ENCODE measurements at places on chromosomes 13 and 19. TPM values are rescaled to one million over a fixed set of nuclear protein-coding genes. Genes with fewer than 3 reads are reported as not detected.

DNA sequence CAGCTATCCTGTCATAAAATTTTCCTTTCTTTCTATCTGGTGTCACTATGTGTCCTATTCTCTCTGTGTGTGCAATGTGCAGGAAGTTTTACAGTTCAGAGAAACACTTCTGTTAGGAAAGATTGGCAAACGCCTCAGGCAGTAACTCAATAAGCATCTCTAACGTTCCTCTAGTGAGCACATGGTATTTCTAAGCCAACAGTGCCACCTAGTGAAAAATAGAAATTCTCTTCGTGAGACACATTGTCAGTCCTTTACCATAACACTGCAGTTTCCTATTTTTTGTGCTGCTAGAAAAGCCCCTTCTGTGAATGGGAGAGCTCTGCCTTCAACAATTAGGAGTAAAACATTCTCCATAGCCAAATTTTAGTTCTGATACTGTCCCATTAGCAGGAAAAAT, 50.7 kb downstream of the ZNF723 start:
- DNase-seq = no peak

GRCh38 chr13:80921541-80921940, 580.6 kb upstream of the SPRY2 start:
- DNase-seq = no peak

- no peak for DNase-seq
Measured at GRCh38 chr13:88153353-88153752, 482.2 kb downstream of the SLITRK5 start.

- DNase-seq = no peak
Measured at GRCh38 chr13:87130423-87130822, 540.7 kb upstream of the SLITRK5 start.

- DNase-seq = no peak
Measured at GRCh38 chr13:109436055-109436622, 350.2 kb downstream of the IRS2 start.

- DNase-seq = peak; percentile 46
Measured at GRCh38 chr19:20999731-21000352, 20.6 kb upstream of the ZNF430 start.

GRCh38 chr13:29958476-29958875, 108.1 kb upstream of the UBL3 start:
- no peak for DNase-seq

GRCh38 chr13:90055121-90055520, 1292.4 kb upstream of the MIR17HG start:
- DNase-seq = no peak

DNA sequence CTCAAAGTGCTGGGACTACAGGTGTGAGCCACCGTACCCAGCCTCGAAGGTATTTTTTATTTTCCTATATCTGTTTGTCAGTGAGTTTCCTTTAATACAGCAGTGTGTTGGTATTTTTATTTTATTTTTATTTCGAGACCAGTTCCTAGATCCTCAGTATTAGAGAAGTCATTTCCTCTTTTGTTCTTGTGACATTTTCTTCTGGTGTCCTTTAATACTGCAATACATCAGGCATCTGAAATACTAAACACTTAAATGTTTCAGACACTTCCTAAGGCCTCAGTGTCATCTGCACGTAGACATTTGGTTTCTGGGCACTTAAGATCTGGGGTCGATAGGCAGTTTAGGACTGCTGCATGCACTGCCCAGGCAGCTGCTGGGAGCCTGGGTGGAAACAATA, 22.5 kb downstream of the GATAD2A start:
- DNase-seq = no peak

DNA sequence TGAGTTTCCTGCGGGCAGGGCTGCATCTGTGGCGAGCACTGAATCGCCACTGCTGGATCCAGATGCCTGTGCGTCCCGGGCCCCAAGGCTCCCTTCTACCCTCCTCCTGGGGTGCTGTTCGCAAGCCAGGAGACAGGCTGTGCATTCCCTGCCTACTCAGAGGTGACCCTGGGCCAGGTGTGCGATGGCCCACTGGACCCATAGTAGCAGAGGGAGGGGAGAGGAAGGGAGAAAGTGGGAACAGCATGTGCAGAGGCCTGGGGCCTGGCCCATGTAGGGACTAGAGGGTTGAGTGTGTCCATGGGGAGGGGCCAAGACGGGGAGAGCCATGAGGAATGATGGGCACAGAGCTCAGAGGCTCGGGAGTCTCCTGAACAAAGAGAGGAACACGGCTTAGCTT, 27.3 kb downstream of the CARM1 start:
- DNase-seq = no peak

GRCh38 chr13:79479882-79480281, 1.1 kb upstream of the NDFIP2 start:
- DNase-seq = no peak

DNA sequence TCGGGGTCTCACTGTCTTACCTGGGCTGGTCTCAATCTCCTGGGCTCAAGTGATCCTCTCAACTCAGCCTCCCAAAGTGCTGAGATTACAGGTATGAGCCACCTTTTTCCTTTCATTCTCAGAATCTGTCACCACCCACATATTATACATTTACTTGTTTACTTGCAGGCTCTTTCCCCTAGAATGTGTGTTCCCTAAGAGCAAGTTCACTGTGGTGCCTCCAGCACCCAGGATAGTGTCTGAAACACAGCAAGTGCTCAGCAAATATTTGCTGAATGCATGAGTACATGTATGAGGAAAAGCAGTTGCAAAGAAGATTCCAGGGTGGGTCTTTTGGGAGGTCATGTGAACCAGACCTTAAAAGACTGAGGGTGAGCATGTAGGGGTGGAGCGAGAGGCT, 96.8 kb downstream of the RGCC start:
- no peak for DNase-seq

- DNase-seq = no peak
Measured at GRCh38 chr19:18861235-18861634, 29.5 kb downstream of the UPF1 start.

DNA sequence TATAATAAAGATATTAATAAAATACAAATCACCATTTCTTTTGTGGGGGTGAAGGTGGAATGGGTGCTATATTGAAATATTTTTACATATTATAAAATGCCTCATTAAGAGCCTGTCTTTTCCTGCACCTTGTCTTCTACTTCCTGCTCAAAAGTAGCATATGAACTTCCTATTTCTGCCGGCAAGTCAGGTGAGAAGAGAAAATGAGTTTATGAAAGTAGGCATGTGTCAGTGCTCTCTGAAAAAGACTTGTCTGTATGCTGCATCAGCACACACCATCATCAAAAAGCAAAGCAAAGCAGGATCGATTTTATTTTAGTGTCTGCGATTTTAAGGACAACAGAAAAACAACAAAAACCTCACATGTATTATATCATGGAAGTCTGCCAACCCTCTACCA, 114.2 kb downstream of the RAP2A start:
- DNase-seq = no peak

DNA sequence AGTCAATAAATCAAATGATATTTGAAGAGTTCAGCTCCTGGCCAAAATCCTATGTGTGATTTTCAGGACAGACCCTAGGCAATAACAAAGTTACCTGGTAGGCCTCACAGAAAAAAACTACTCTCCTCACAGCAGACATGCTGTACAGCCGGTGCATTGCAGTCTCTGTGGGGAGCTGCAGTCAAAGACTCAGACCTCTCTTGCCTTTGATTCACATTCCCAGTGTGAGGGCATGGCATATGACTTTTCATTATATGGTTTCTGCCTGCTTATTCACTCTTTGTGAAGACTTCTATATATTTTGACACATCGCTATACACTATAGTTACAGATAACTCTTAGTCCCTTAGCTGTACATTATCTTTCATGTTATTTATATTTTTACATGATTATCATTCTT, 2684.3 kb upstream of the PCDH20 start:
- DNase-seq = no peak

DNA sequence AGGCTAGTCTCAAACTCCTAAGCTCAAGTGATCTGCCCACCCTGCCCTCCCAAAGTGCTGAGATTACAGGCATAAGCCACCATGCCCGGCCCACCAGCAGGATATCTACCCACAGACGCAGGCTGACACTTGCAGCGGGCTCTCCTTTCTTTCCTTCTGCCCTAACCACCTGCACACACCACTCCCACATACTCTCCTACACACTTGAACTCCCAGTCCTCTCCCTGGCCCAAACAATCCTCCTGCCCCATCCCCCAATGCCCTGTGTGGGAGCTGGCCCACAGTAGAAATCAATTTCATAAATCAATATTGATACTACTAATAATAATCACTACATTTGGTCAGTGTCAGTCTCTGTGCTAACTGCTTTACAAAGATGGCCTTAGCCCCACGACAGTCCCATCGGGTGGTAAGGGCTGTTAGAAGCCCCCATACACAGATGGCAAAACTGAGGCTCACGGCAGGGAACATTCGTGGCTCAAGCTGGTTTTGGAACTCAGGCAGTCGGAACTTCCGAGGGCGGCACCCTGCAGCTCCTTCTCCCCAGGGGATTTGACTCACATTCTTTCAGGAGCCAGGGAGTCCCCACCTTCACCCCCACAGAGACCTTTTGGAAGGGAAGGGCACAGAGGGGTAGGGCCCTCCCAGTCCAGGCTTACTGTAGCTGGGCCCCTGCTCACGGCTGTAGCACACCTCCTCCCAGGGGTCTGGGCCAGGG, 3.4 kb upstream of the DPF1 start:
- DNase-seq = no peak

- no peak for DNase-seq
Measured at GRCh38 chr19:21134934-21135366, 6.9 kb upstream of the ZNF431 start.

- no peak for DNase-seq
Measured at GRCh38 chr19:13016245-13016627, 21.0 kb downstream of the NFIX start.

DNA sequence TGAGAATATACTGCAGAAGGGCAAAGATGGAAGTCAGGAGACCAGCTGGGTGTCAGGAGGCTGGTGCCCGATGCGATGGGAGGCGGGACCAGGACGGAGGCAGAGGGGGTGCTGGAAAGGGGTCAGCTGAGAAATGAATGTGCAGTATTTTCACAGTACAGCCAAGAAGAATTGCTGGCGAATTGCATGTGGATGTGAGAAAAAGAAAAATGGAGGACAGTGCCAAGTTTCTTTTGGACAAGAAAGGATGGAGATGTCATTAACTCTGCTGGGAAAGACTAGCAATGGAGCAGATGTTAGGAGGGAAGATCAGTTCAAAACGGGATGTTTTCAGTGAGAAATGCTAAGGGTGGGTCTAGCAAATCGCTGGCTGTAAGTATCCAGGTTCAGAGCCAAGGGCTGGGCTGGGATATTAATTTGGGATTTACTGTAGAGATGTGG, 7.0 kb downstream of the CRYL1 start:
- no peak for DNase-seq

GRCh38 chr19:5250127-5250659, 90.4 kb downstream of the PTPRS start:
- DNase-seq = no peak

- no peak for DNase-seq
Measured at GRCh38 chr19:54430306-54431254, 15.3 kb downstream of the TTYH1 start.

DNA sequence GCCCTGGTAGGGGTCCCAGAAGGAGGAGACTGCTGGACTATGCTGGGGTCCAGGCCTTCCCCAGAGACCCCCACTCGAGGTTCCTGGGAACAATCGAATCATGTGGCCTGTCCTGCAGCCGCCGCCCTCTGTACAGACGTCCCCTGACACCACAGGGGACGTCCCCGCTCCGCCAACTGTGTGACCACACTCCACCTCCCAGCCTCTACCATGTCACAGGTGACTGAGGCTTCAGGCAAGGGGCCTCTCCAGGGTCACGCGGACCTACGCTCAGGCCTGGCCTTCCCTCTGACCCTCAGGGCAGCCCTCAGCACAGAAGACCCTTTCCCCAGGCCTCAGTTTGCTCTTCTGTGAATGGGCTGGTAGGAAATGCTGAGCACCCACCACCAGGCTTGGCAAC, 13.1 kb upstream of the TMEM161A start:
- no peak for DNase-seq

Gene TMEM91
- 3.2 TPM for polyA plus RNA-seq

Gene OR7A5
- not detected for polyA plus RNA-seq

Gene FCAR
- polyA plus RNA-seq = not detected

Gene C13orf46
- polyA plus RNA-seq = 0.58 TPM

Gene N4BP2L1
- polyA plus RNA-seq = 1.2 TPM

Gene ZNF44
- polyA plus RNA-seq = 2.9 TPM

Gene FLT1
- polyA plus RNA-seq = 68.2 TPM

Gene PCCA
- 3.0 TPM for polyA plus RNA-seq

Gene FBL
- 372 TPM for polyA plus RNA-seq

All from BJ (cell line).